Stimulated activated CD4-positive, alpha-beta T cell treated with anti-CD3 and anti-CD28 coated beads, Interleukin-1b, Interleukin-23, amount 100 ng/mL, for 24 hours (primary cell): ENCODE measurements at places on chromosomes 1 and 21.

DNA sequence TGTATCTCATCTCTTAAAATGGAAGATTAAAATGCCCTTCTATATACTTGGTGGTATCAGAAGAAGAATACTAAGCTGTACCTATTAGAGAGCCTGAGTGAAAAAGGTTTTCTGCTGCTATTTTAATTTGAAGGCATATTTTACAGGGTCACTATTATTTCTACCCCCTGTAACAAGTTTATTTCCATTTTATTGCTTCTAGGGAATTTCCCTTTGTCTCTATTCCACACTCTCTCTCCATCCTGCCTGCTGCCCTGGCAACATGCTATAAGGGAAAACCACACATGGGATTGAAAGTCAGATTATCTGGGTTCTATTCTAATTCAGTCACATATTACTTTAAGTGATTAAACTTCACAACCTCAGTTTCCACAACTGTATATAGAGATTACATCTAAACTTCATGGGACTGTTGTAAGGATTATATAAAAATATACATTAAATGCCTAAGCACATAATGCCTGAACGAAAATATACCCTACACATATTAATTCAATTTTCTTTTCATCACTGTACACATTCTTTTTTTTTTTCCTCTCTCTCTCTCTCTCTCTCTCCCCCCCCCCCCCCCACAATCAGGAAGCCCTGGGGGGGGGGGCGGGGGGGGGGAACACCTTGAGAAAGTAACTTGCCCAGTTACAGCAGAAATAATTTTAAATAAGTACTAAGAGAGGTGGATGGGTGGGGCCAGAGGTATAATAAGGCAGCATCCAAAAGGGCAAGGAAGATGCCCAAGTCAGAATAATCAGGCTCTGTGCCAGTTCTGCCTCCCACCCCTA is 51.5 kb downstream of the LUZP1 start:
- no peak for DNase-seq

- DNase-seq: no peak
Observed at GRCh38 chr1:145824499-145824842, 471 bp downstream of the POLR3C start.

GRCh38 chr1:31781756-31782371 is 17.7 kb upstream of the ADGRB2 start:
- no peak for DNase-seq

DNA sequence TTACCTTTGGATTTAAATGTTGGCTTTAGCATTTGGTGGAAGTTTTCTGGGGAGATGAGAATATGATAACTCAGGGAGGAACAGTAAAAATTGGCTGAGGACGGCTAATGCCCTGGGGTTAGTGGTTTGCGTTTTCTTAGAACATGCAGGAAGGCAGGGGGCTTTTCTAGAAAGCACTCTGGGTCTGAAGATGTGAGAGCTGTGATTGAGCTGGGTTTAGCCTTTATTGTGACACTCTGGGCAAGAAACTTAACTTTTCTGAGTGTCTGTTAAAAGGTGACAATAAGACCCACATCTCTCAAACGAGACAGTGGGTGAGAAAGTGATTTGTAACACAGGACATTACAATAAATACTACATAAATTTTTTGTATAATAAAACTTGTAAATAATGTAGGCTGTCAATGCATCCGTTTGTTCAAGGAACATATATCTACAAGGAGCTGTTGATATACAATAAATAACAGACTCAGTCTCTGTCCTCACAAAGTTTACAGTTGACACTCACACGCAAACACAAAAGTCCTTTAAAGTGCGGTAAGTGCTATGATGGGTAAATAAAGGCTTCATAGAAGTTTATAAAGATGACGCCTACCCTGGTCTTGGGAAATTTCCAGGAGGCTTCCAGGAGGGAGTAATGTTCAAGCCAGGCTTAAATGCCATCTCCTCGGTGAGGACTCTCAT is 49.5 kb upstream of the MRPS6 start:
- no peak for DNase-seq

DNA sequence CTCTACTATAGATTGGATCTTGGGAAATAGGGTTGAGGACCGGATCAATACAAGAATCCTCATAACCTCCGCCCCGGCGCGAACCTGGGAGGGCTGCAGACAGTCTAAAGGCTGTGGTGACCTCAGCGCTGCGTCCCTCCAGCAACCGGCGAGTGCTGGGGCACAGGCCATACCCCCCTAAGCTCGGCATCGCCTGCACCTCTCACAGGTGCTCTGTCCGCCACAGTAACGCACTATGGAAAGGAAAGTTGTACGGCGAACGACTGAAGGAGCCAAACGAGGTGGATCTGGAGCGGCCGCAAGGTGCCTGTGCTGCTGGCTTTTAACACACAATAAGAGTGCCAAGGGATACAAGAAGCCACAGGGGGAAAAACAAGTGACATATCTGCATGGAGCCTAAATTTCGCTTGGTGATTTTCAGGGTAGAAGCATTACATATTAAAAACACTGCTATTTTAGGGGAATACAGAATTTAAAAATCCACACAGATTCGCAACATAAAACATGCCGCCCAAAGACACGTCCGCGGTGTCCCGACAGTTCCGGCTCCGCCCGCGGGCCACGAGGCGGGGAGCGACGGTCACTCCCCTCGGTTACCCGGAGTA is 1.4 kb upstream of the RBM15 start:
- DNase-seq: peak; percentile 7

GRCh38 chr1:92167151-92167550 is 50.6 kb upstream of the C1orf146 start:
- no peak for DNase-seq

GRCh38 chr1:41464885-41465284 is 19.6 kb downstream of the EDN2 start:
- DNase-seq: no peak

DNA sequence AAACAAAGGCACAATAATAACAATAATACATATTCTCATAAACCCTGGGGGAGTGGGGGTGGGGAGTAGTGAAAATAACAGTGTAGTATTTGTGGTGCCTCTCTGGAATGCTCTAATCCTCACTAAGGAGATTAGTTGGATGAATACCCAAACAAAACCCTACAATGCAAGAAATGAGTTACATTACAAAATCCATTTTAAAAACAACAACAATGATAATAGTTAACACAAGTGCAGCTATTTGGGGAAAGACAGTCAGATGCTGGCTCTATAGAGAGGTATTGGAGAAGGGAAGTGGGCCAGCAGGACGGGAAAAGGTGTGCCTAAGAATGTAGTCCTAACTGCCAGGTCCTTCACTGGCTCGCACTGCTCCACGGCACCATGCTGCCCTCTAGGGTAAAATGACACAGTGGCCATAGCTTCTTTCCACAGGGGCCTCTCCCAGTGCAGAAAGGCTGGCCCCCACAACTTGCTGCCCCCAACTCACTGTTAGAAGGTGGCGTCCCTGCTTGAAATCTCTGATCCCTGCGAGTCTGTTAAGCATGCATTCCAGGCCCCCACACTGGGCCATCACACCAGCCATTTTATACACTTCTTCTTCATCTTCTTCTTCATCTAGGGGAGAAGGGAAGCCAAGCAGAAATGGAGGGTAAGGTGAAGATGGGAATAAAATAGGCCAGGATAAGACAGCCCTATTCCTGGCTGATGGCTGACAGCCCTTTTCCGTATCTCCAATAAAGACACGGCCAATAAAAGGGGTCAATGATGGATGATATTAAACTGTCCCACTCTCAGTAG is 113.8 kb downstream of the UBR4 start:
- no peak for DNase-seq

DNA sequence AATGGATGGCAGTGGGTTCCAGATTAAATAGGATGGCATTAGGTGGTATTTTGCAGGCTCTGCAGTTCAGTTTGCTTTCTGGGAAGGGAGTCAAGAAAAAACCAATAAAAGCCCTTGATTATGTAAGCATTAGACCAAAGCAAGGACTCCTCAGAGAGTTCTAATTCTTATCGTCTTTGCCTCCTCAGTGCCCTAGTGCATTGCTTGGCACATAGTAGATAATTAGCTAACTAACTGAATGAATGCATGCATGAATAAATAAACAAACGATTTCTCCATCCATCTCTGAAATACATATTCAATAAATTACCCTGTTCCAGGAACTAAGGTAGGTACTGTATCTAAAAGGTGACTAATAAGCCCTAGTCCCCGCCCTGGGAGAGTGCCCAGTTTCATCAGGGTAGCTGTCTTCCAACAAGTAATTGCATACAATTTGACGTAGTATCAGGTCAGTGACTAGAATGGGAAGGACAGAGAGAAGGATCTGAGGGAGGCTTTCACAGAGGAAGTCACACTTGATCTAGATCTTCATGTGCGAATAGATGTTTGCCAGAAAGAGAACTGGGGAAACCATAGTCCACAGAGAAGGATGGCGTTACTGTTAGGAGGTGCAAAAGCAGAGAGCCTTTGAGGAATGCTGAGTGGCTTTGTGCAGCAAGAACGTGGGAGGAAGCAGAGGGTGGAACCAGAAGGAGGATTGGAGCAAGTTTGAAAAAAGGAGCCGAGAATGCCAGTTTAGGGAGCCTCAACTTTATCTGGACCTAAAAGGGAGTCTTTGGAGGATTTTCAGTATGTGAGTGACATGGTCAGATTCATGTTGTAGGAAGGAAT is 111.4 kb downstream of the TBX19 start:
- DNase-seq: no peak

GRCh38 chr1:54857746-54858561 is 29.0 kb downstream of the DHCR24 start:
- DNase-seq: no peak

- DNase-seq: no peak
Observed at GRCh38 chr1:205321959-205322283, 376 bp upstream of the NUAK2 start.

GRCh38 chr1:211932231-211932932 is 101.8 kb upstream of the LPGAT1 start:
- DNase-seq: no peak

DNA sequence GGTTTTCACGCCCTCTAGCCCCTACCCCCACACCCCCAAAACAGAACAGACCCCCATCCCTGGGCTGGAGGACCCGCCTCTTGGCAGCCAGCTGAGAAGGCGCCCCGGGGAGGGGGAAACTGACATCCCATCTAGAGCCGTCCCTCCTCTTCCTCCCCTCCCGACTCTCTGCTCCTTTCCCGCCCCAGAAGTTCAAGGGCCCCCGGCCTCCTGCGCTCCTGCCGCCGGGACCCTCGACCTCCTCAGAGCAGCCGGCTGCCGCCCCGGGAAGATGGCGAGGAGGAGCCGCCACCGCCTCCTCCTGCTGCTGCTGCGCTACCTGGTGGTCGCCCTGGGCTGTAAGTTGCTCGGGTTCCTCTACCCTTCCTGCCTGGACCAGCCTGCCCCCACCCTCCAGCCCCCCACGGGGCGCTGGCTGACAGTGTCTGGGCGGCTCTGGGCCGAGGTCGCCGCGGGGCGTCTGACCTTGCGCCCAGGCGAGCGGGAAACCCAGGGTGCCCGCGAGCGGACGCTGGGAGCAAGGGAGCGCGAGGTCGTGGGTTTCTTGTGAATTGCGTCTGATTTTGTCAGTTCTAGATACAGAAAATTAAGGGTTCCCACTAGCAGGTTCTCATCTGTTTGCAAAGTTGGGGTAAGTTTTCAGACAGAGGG is 618 bp downstream of the JAM2 start:
- DNase-seq: peak; percentile 6

DNA sequence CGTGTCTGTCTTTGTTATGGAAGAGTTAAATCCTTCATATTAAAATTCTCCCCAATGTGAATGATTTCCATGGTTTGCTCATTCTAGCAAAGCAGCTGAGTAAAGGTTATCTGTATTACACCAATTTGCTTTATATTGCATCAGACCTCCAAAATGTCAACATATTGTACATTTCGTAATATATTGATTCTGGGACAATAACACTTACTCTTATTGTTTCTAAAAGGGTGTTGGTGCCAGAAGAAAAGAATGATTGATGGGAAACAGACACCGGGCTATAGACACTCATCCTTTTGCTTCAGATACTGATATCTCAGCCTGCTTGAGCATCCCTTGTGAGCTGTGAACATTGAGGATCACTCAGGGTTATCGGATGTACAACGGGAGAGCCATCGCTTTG is 7.0 kb downstream of the NTNG1 start:
- no peak for DNase-seq

DNA sequence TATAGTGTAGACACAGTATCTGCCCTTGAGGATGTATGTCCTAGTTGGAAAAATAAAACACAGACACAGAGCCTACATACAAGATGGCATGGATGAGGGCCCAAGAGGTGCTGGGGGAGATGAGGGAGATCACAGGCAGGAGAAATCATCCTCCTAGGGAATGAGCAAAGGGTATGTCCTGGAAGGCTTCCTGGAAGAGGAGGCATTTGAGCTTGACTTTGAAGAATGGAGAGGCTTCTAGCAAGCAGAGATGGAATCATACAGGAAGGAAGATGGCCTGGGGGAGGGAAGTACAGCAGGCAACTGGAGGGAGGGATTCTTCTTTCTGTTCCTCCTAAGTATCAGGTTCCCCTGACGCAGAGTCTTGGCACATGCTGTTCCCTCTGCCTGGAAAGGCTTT is 103.3 kb downstream of the LACTBL1 start:
- DNase-seq: no peak

DNA sequence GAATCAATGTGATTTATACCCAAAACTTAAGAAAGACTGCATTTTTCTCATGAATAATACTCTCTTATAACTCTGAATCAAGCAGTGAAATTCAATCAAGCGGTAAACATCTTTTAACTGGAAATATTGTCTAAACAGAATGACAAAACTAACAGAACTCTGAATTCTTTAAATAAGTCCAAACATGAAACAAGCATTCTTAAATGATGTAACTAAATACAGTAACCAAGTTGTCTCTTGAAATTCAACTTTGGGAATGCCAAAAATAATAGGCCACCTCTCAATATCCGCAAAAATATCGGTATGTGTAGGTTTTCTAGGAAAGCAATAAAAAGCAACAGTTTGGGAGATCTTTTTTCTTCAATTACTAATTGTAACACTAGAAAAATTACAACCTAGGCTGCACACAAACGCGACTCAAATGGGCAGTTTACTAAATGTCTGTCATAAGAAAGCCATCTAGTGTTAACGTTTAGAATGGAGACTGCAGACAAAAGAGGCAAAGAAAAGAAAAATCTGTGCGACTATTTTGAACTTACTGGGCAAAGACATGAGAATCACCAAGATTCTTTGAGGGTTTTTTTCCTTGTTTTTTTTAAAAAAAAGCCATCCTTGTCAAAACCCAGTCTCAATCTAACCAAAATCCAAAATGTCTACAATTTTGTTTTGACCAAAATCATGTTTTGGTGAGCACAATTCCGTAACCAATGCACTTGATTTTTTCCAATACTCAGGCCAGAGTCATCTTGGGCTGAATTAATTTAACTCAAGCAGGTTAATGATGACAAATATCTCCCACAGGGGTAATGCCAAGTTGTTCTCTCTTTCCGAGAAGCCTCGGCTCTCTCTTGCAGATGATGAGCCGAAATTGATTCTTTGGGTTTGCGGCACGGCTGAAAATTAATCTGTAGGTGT is 1.3 kb downstream of the SIPA1L2 start:
- DNase-seq: no peak
